ENCODE measurements at places on chromosomes 7 and 10. TPM values are rescaled to one million over a fixed set of nuclear protein-coding genes. Genes with fewer than 3 reads are reported as not detected.

The HOXA13 gene
- total RNA-seq = not detected

The ZNF277 gene
- total RNA-seq = 22.9 TPM

The KLHDC10 gene
- total RNA-seq = 40.3 TPM

The SLC25A40 gene
- total RNA-seq = 9.1 TPM

The LIPM gene
- total RNA-seq = not detected

The STOX1 gene
- total RNA-seq = 0.12 TPM

The RNF133 gene
- 0.30 TPM for total RNA-seq

The NCF1 gene
- not detected for total RNA-seq

The STEAP4 gene
- not detected for total RNA-seq

The CTTNBP2 gene
- 4.9 TPM for total RNA-seq

The CTAGE15 gene
- not detected for total RNA-seq

The CNPY1 gene
- not detected for total RNA-seq

The TAS2R3 gene
- 1.2 TPM for total RNA-seq

The KIF11 gene
- total RNA-seq = 2.8 TPM

The PIK3AP1 gene
- 9.3 TPM for total RNA-seq

The C7orf25 gene
- total RNA-seq = 8.8 TPM

The GPRIN2 gene
- total RNA-seq = 2.2 TPM

The EXOC6 gene
- total RNA-seq = 4.9 TPM

The FFAR4 gene
- not detected for total RNA-seq

All from astrocyte (in vitro differentiated cells and primary cell).